ENCODE measurements at places on chromosomes 12 and 14.
A peak's percentile ranks its signal among the peaks of the same experiment; 100 is the strongest.

DNA sequence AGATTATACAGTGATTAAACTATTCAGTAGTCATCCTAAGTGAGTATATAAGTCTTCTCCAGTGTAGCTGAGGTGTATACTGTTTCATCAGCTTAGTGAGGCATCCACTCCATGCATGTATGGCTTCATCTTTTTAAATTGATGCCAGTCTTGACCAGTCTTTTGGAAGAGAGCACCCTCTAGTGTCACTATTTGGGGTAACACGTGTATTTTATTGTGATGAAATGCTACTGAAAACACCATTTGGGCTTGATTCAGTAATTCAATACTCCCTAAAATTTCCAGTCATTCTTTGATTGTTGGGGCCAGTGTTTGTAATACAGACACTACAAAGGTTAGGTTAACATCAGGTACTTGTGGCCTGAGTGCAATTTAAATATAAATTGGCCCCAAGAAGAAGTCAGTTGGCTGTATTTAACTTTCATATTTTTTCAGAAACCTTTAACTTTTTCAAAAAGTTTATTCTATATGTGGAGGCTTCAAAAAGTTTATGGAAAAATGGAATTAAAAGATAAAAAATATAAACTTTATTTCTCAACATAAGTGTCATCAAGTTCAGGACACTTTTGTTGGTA, 35.3 kb downstream of the MIPOL1 start:
- peak; percentile 4 for DNase-seq

GRCh38 chr12:91889910-91890309, 255.7 kb downstream of the BTG1 start:
- DNase-seq: no peak

DNA sequence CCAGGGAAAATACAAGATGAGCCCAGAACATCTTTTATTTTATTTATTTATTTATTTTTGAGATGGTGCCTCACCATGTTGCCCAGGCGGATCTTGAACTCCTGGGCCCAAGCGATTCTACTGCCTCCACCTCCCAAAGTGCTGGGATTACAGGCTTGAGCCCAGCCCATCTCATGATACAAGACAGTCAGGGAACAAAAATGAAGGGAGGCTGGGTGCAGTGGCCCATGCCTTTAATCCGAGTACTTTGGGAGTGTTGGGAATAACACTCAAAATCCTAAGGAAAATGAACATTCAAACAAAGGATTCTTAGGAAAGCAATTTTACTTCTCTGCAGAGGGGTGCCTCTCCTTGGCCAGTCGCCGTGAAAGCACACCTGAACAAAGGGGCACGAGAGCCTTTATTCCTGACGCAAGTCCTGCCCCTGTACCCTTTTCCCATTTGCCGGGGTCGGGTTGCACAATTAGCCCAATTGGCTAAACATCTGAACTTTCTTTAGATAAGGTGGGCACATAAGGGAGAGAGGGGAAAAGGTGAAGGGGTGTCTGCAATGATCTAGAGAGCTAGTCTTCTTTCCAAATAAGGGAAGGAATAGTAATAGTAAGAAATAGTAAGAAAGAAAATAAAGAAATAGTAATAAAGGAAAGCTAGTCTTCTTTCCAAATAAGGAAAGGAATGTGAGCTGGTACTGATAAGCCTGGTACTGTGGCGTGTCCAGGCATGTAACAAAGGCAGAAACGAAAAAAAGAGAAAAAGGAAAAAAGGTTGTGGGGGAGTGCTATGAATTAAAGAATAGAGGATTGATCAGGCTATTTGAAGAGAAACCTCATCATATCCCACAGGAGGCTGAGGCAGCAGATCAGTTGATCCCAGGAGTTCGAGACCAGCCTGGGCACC, 13.4 kb downstream of the NCAPD2 start:
- DNase-seq: no peak

DNA sequence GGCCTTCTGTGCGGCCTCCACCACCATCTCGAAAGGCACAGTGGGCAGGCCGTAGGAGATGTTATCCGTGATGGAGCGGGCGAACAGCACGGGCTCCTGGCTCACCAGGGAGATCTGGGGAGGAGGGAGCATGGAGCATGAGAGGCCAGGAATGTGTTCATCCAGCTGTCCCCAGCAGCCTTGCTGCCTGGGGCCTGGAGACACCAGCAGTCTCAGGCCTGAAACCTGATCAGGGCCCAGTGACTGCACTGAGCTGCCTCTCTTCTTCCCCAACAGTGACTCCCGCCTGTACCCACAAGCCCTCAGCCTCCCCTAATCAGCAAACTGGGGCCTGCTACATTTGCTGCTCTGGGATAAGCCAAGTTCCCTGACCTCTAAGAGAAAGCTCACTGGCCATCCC, 30.9 kb downstream of the ABCB9 start:
- no peak for DNase-seq

GRCh38 chr14:100761481-100761880, 34.8 kb downstream of the DLK1 start:
- DNase-seq: no peak

DNA sequence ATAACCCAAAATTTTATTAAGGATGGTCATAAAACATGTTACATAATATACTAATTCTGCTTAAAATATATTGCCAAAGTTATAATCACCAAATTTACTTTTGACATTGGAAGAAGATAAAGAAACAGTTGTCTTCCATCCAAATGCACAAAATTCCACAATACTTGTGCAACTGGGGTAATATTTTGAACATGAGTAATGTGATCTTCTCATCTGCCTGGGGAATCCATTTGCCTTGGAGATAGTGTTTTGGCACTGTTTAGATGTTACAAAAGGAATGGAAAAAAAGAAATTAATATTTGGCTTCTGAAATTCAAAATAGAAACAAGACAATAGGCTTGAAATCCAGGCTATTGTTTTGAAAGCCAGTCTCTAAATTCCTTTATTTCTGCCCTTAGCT, 9.1 kb downstream of the GPR19 start:
- no peak for DNase-seq

GRCh38 chr12:79689477-79690141, 1.2 kb downstream of the PAWR start:
- no peak for DNase-seq

DNA sequence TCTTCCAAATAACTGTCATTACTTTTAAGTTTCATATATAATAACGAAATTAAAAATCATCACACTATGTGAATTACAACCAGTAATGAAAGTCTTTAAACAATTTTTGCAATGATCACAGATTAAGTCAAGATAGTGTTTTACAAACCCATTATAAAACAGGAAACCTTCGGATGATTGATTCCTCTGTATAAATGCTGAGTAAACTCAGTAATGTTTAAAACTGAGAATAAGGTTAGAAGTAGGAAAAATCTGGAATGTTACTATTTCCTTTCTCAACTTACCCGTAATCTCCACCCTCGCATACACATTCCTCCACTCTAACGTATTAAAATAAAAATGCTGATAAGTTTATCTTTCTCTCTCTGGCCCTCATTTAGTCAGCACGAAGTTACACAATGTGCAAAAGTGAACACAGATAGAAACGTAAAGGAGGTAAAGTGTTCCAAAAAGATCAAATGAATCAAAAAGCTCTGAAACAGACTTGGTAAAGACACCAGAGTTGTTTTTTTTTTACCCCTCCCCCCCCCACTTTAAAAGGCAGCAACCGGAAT, 1.6 kb downstream of the ZFC3H1 start:
- no peak for DNase-seq

DNA sequence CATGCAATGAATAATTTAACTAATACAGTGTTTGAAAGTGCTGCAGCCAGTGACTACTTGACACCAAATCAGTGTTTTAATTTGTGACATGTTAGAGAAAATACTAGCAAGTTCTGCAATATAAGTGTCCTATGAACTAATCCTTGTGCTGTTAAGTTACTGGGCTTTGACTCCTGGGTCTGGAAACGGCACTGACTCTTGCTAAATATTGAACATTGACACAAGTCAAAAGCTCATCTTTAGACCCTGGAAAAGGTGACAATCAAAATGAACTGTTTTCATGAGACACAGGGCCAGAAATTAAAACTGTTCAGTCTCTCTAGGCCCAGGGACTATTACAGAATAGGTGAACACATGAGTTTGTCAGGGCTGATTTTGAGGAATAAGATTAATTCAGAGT, 268.1 kb downstream of the IPO8 start:
- no peak for DNase-seq

GRCh38 chr14:51006324-51006723, 62.0 kb upstream of the PYGL start:
- no peak for DNase-seq

DNA sequence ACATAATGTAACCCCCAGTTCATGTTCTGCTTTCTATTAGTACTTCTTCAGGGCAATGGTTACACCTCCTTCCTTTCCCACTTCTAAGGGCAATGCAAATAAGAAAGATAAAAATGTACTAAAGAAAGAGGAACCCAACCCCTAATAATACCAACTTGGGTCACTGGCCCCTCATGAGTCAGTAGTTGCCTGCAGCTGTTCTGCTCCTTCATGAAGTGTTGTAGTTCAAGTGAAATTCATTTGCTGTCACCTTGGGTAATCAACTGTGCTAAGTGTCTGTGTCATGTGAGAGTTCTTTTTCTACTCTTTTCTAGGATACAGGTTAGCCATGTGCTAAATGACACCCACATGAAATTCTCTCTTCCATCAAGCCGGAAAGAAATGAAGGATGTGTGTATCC, 91.8 kb downstream of the PLXNC1 start:
- peak; percentile 17 for DNase-seq

GRCh38 chr12:124391340-124392261, 96.7 kb downstream of the RFLNA start:
- DNase-seq: peak; percentile 38

DNA sequence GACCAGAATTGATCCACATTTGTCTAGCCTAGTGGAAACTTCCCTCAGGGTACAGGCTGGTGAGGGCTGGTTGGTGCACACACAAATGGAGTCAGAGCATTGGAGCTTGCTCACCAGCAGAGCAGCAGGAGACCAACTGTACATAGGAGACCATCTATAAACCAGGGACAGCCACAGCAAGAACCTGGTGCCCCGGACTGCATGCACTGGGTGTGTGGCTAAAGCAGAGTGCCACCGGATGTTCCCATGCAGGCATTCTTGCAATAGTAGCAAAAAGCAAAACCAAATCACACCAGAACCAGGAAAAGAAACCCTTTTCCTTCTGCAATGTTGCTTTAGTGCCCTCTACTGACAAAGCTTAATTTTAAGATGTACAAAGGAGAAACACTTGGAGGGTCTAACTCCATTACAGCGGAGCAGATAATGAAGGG, 136.4 kb downstream of the MDGA2 start:
- no peak for DNase-seq

GRCh38 chr14:39218171-39218769, 15.4 kb upstream of the MIA2 start:
- DNase-seq: no peak

DNA sequence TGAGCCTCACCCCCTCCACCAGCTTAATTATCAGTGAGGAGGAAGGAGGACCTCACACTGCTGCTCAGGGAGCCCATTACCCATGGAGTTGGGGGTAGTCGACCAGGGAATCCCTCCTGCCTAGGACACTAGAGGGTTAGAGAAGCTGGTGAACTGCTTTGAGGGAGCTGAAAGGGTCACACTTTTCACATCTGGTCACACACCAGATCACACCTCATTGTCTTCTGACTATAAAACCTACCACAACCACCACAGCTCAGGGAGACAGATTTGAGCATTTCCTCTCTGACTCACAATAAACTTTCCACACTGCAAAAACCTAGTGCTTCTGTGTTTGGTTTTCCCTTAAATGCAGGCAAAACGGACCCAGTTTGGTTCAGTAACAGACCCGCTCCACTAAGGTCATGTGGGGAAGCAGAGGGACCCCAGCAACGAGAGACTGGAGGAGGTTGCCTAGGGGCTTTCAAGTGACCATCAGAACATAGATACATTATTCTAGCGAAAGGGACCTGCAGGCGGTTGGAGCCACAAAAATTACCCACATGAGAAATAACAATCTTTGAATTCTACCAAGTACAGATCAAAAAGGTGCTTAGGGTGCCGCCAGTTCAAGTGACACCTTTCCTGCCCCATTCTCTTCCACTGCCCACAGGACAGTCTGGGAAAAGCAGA, 151.4 kb upstream of the AVPR1A start:
- DNase-seq: no peak

- no peak for DNase-seq
These were observed 408.2 kb downstream of the AEBP2 start for GRCh38 chr12:19847294-19848059.

DNA sequence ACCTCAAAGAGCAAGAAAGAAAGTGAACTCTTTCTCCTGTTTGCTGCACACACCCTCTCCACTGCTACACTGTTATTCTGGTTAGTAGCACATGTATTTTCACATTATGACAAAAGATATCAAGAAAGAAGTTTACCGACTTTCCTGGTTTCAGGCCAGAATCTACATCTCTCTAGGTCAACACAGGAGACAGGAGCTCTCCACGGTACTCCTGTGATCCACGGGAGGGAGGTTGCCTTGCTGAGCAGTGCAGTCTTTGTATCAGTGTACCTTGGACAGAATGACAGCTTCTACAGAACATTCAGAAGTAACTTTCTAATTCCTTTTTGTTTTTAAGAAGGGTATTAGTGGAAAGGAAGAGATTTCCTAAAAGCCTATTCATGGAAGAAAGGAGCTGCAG, 805.6 kb downstream of the NRXN3 start:
- DNase-seq: no peak

DNA sequence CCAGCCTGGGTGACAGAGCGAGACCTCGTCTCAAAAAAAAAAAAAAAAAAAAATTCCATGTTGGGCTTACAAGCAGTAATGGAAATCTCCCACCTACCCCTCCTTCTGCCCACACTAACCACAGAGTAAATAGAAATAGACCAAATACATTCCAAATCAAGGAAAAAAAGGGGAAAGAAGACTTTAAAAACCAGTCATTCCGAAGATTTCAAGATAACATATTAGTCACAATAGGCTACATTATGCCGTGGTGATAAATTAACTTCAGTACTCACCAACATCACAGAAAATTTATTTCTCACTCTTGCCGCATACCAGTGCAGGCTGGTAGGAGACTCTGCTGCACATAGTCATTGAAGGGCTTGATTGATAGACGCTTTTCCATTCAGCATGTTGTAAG, 15.5 kb upstream of the ETV6 start:
- DNase-seq: no peak

DNA sequence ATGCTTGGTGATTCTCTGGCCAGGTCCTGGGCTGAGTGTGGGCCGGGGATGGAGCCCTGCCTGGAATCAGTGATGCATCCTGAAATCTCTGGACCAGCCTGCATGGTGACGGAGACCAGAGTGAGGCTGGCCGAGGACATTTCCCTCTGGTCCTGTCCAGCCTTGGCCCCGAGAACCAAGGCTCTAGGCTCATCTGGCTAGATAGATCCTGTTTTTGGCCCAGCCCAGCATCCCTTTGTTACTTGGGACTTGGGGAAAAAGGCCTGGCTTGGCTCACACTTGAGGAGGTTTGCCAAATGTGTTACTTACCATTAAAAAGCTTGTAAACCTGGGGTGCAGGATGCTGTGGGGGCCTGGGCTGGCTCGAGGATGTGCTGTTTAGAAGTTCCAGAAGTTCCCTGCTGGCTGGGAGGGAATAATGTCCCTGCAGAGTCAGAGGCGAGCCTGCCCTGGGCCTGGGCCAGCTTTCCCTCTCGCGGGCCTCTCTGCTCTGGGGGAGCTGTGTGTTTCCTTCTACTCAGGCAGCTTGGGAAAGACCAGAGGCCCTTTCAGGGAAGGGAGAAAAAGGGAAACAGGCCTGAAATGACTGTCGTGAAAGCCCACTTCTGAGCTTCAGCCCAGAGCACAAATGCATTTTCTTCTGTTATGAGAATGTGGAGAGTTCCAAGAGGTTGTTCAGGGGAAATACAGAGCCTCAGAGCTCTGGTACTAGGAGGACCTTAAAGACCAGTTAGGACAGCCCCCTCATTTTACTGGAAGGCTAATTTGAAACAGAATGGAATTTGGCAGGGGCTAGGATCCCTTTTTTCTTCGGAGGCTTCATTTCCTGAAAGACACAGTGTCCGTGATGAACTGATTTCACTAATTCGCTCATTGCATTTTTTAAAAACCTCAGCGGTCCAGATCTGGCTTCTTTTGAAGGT, 47.2 kb upstream of the CTDSP2 start:
- no peak for DNase-seq
